ENCODE measurements at places on chromosomes 13 and 19.
A peak's percentile ranks its signal among the peaks of the same experiment; 100 is the strongest.

DNA sequence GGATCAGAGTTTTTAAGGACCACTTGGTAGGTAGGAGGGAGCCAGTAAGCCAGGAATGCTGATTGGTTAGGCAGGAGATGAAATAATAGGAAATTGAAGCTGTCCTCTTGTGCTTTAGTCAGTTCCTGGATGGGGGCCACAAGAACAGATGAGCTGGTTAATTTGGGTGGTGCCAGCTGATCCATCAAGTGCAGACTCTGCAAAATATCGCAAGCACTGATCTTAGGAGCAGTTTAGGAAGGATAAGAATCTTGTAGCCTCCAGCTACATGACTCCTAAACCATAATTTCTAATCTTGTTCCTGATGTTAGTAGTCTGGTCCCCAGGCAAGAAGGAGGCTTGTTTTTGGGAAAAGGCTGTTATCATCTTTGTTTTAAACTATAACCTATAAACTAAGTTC lies 117.9 kb upstream of the GPR12 start:
- no peak for DNase-seq

- no peak for DNase-seq
Observed at GRCh38 chr19:40465025-40465556, 454 bp downstream of the BLVRB start.

GRCh38 chr13:109778102-109778542 lies 8.3 kb downstream of the IRS2 start:
- DNase-seq: no peak

DNA sequence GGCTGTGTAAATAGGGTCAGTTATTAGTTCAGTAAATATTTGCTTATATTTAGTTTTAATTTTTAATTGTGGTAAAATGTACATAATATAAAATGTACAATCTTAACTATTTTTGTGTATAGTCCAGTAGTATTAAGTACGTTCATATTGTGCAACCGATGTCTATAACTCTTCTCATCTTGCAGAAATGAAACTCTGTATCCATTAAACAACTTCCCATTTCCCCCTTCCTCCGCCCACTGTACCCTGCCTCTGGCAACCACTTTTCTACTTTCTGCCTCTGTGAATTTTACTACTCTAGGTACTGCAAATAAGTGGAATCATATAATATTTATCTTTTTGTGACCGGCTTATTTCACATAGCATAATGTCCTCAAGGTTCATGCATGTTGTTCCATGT lies 24.4 kb downstream of the UBAC2 start:
- DNase-seq: no peak

DNA sequence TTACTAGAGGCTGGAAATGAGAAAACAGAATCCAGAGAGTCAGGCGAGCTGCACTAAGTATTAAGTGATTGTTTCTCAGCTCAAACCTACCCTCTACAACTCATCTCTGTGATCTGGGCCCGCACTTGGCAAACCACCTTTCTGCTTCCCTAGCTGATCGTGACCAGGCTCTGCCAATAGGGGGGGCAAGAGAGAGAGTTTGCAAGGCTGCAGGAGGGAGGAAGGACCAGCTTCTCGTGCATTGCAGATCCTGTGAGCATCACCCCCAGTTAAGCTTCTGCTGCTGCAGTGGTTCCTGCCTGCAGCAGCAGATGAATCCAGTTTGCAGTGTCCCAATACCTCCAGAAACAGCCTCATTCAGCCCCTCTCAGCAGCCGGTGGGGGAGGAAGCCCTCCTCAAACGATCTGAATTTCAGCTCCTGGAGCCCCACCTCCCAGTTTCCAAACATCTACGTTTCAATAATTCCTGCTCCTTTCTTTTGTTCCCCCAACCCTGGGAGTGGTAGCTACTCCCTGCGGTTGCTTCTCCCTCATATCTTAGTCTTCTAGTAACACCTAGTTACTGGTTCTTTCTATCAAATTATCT lies 20.0 kb downstream of the XRCC1 start:
- peak; percentile 77 for DNase-seq

GRCh38 chr13:104376588-104376987 lies 1310.4 kb upstream of the SLC10A2 start:
- no peak for DNase-seq

GRCh38 chr13:43166644-43167457 lies 143.5 kb downstream of the DNAJC15 start:
- DNase-seq: no peak

DNA sequence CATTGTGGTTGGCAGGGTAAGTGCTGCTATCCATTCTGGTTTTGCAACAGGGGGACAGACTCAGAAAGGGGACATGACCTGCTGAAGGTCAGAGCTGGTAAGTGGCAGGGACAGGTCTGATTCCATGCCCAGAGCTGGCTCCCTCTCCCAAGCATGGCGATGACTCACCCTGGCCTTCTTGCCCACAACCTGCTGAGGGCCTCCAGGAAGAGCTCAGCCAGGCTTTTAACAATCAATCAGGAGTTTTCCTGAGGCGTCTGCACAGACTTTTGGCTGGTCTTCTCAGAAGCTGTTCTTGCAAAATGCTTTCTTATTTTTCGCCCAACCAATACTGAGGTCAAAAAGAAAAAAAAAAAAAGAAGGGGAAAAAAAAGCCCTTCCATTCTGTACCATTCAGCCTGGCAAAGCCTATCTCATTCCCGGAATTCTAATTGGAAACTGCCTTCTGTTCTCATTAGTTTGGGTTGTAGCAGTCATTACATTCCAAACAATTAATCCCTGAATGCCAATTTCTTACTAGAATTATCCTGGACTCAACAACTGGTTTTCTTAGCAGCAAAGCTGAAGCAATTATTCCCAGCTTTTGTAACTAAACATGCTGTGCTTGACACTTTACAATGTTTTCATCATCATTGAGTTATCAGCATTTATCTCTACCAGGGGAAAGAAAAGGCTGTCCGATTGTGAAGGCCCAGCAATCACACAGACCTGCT lies 17.7 kb downstream of the SIAH3 start:
- DNase-seq: no peak

DNA sequence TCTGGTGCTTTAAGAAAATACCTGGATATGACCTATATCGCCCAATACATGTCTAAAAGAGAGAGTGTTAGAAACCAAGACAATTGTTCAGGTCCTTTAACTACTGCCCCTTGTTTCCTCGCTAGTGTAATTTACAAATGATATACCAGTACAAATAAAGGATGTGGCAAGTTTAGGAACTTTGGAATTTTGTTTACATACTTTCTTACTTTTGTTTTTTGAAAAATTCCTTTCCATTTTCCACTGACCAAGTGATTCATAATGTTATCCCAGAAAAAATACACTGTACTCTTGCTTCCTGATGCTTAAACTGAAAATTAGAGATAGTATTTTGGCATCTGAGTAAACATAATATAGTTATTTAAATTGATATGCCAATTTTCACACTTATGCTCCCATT lies 96.8 kb upstream of the CSNK1A1L start:
- DNase-seq: no peak

DNA sequence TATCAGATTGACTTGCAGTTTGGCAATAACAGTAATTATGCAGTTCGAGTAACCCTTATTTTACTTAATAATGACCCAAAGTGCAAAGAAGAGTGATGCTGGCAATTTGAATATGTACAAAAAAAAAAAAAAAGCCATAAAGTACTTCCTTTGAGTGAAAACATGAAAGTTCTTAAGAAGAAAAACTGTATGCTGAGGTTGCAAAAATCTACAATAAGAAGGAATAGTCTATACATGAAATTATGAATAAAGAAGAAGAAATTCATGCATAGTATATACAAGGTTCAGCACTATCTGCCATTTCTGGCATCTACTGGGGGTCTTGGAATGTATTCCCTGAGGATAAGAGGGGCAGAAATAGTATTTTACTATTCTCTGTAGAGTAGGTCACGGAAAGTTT lies 55.9 kb downstream of the ZC3H13 start:
- DNase-seq: no peak

GRCh38 chr19:19568802-19569756 lies 31.0 kb downstream of the CILP2 start:
- no peak for DNase-seq

DNA sequence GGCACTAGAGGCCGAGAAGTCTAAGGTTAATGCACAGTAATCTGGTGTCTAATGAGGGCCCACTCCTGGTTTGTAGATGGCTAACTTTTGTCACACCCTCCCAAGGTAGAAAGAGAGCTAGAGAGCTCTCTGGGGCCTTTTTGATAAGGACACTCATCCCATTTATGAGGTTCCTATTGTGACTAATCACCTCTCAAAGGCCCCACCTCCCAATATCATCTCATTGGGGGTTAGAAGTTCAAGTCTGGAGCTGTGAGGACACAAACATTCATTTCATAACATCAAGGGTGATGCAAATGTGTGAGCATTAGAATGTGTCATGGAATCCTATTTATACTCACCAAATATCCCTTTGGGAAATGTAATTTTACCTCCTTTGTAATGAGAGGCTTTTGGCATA lies 79.2 kb upstream of the SLC10A2 start:
- DNase-seq: no peak

DNA sequence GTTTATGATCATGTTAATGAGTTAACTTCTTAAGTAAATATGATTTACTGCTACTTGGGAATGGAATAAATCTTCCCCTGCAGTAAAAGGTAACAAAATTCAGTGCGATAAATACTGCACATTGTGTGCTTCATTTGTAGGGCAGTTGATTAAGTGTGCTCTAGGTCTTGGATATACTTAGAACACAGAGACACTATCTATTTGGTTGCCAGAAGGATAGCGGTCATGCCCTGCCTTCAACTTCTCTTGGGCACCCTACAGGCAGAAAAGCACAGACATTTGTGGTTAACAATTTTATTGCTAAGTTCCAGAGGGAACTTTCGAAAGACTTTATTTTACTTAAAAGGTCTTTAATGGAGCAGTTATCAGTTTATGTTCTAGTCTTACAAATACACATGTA lies 605.8 kb downstream of the PCDH9 start:
- no peak for DNase-seq

DNA sequence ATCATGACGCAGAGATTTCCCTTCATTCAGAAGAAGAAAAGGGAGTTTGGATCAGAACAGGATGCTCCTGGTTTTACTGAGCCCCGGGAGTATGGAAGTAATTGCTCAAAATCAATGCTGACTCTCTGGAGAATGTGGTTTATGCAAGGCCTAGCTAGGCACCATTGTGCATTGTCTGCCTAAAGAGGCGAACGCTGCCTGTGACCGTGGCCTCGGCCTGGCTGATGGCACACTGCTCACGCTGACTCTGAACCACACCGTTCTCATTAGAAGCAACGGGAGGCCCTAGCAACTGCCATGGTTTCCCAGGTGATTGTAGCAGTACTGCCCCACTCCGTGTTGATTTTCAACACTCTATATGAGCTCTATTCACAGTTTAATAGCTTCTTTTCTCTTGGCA lies 41.7 kb upstream of the UBL3 start:
- DNase-seq: no peak

GRCh38 chr13:99153219-99153618 lies 47.4 kb upstream of the UBAC2 start:
- DNase-seq: no peak

DNA sequence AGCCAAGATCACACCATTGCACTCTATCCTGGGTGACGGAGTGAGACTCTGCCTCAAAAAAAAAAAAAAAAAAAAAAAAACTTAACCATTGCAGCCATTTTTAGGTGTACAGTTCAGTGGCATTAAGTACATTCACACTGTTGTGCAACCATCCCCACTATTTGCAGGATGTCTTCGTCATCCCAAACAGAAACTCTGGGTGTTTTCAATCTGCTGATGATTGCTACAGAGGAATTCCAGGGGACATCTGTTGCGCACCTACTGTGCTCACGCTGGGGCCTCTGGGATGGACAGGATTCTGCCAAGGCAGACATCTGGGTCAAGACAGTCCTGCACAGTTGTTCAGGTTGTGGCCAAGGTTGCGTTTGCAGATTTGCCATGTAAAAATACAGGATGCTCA lies 2.4 kb upstream of the APOC4 start:
- no peak for DNase-seq

GRCh38 chr13:100098445-100099116 lies 9.7 kb downstream of the PCCA start:
- DNase-seq: no peak

DNA sequence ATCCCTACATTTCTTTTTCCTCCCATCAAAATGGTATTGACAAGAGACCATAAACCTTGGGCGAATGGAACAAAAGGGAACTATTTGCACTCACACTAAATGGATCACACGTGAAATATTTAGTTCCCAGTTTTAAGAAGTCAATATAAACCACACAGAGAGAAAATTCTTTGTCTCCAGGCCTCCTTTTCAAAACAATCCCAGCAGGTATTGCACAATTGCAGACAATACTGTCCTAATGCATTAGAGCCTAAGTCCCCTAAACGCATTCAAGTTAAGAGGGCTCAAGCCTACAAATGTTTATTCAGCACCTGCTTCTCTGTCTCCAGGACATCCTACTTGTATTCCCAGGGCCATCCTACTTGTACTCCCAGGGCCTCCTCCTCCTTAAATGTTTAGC lies 1.3 kb upstream of the B3GLCT start:
- DNase-seq: no peak

DNA sequence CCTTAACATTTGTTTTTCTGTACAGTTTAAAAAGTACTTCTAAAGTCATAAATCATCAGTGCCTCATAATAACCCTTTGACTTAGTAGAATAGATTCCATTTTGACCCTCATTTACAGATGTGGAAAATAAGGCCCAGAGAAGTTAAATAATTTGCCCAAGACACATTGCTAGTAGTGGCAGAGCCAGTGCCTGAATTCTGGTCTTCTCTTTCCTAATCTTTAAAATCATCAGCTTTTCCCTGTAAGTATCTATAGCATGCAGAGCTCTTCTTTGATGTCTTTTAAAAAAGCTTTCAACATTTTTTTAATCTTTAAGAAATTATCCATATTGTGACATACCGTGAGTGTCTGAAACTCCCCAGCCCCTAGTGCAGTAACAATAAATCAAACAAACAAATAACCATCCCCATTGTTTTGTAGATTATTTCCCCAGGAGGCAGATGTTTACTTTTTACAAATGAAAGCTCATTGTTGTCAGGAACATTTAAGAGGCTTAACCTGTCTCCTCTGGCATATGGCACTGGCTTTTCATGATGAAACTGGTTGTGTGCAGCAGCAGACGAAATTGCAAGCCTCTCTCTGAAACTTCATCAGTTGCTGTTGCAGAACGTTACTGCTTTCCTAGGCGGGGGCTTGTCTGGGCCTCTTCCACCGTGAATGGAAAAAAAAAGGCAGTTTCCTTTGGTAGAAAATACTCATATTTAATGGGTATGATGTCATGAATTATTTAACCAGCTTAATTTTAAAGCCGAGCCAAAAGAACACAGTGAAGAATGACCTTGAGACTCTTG lies 31.7 kb upstream of the PCDH8 start:
- DNase-seq: no peak

GRCh38 chr13:104318121-104318520 lies 1251.9 kb upstream of the SLC10A2 start:
- DNase-seq: no peak
